ENCODE measurements at places on chromosomes 3 and 15. TPM values are rescaled to one million over a fixed set of nuclear protein-coding genes. Genes with fewer than 3 reads are reported as not detected.

DNA sequence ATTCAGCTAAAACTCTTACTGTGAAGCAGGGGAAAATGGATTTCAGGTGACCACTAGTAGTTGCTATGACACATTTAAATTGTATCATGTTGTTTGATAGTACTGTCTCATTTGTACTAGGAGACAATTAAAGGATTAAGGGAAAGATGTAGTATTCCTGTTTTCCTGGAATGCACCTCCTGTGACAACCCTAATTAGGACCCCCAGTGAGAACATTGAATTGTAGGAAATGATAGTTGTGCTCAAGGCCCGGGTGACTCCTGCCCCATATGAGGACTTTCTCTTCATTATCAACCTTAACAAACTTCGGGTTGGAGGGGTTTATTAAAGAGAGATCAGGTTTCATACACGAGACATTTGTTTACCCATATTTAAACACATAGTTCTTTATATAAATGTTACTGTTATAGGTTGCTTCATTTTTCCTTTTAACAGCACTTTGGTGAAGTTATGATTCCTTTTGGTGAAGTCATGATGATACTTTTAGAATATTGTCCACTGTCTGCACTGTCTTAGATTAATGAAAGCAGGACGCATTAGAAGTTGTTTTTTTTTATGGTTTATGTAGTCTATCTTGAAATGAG, 392.6 kb upstream of the NAALADL2 start:
- no peaks in the 10 kb centered on the region for H3K27me3 ChIP-seq
- no peak overlapping the region for H3K27ac ChIP-seq
- DNase-seq = no peak
- no peaks in the 10 kb centered on the region for H3K4me1 ChIP-seq
- no peak overlapping the region for H3K4me3 ChIP-seq
- no peaks in the 10 kb centered on the region for H3K36me3 ChIP-seq

DNA sequence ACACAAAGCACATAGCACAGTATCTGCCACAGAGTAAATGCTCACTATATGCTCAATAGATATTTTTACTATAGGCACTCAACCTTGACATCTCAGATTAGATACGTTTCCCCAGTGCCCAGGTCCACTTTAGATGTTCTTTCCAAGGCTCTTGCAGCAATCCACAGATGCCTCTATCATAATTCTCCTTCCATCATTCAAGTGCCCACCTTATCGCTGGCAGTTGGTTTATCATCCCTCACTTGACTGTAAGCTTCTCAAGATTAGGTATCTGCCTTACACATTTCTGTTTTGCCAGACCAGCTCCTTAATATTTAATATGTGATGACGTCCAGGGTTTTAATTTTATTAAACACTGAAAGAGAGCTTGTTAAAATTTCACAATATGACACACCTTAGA, 8.6 kb downstream of the NCEH1 start:
- H3K4me3 ChIP-seq = no peak overlapping the region
- no peaks in the 10 kb centered on the region for H3K27me3 ChIP-seq
- DNase-seq = no peak
- H3K27ac ChIP-seq = no peak overlapping the region
- H3K36me3 ChIP-seq = no peaks in the 10 kb centered on the region

- DNase-seq = no peak
- H3K27ac ChIP-seq = peak overlapping the region; percentile 100
- no peaks in the 10 kb centered on the region for H3K27me3 ChIP-seq
- peak overlapping the region; percentile 98 for H3K4me3 ChIP-seq
- peaks cover 38% of the 10 kb centered on the region for H3K4me1 ChIP-seq
These were observed 3.4 kb downstream of the TSC22D2 start for GRCh38 chr3:150411546-150411945.

GRCh38 chr3:110814170-110815007, 257.2 kb upstream of the NECTIN3 start:
- no peaks in the 10 kb centered on the region for H3K27me3 ChIP-seq
- peaks cover 41% of the 10 kb centered on the region for H3K4me1 ChIP-seq
- DNase-seq = peak; percentile 43
- H3K4me3 ChIP-seq = peak overlapping the region; percentile 8
- peak overlapping the region; percentile 76 for H3K27ac ChIP-seq

- H3K27ac ChIP-seq = no peak overlapping the region
- no peaks in the 10 kb centered on the region for H3K36me3 ChIP-seq
- H3K4me1 ChIP-seq = peaks cover 8% of the 10 kb centered on the region
These were observed 273.6 kb downstream of the SHOX2 start for GRCh38 chr3:157832588-157832987.

- H3K4me3 ChIP-seq = no peak overlapping the region
- no peak overlapping the region for H3K27ac ChIP-seq
- no peaks in the 10 kb centered on the region for H3K27me3 ChIP-seq
- H3K4me1 ChIP-seq = no peaks in the 10 kb centered on the region
These were observed 503.9 kb downstream of the MAGI1 start for GRCh38 chr3:65534805-65535204.

GRCh38 chr15:100856867-100857266, 22.8 kb upstream of the ALDH1A3 start:
- peaks cover 3% of the 10 kb centered on the region for H3K4me1 ChIP-seq
- no peak overlapping the region for H3K27ac ChIP-seq

DNA sequence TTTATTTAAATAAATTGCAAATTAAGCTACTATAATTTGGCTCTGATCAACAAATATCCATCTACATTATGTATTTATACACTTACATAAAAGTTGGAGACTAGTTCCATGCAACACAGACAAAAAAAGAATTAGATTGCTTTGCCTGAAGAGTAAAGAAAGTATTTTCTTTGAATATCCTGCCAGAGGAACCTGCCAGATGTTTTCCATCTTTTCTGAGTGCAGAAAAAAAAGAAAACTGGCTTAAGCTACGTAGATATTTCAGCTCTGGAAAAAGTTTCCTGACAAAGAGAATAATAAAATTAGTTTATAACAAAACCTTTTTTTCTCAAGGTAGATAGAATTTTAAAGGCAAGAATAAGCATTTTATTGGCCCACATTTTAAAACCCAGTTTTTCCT, 607.5 kb upstream of the NAALADL2 start:
- DNase-seq = no peak
- no peak overlapping the region for H3K27ac ChIP-seq
- no peaks in the 10 kb centered on the region for H3K27me3 ChIP-seq
- no peak overlapping the region for H3K4me3 ChIP-seq

DNA sequence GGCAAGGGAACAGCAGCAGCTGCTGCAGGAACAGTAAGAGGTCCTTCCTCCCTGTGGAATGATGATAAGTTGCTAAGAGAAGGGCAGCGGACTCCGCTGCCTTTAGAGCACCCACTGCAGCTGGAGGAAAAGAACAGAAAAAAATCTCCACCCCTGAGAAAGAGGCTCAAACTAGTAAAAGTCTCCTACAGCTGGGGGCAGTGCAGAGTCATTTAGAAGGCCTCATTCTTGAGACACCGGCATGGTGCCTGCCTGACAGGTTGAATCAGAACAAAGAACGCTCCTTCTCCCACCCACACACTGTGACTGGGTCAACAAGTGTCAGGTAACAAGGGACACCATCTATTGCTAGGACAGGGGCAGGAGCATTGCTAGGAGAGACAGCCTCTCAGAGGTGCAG, 188.4 kb downstream of the ABHD5 start:
- H3K4me3 ChIP-seq = no peak overlapping the region
- H3K36me3 ChIP-seq = no peaks in the 10 kb centered on the region
- no peaks in the 10 kb centered on the region for H3K27me3 ChIP-seq
- H3K4me1 ChIP-seq = peaks cover 3% of the 10 kb centered on the region

DNA sequence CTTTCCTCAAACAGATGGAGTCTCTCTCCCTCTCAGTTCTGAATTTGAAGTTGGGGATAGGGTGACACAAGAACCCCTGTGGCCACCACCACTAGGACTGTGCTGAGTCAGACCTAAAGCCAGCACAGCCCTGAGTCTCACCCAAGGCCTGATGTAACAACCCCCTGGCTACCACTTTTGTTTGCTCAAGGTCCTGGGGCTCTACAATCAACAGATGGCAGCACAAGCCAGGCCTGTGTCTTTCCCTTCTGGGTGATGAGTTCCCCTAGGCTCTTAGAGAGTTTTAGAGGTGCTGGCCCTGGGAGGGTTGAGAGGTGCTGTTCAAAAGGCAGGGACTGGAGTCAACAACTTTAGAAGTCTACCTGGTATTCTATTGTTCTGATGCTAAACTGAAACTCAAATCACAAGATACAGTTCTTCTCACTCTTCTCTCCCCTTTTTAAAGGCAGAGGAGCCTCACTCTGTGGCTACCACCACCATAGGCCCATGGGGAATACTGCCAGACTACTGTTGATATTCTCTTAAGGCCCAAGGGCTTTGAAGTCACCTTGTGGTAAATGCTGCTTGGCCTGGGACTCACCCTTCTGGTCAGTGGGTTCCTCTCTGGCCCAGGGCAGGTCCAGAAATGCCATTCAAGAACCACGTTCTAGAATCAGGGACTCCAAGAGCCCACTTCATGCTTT, 6.5 kb downstream of the OR5K4 start:
- no peaks in the 10 kb centered on the region for H3K27me3 ChIP-seq
- no peak overlapping the region for H3K27ac ChIP-seq
- no peak for DNase-seq
- H3K36me3 ChIP-seq = no peaks in the 10 kb centered on the region
- no peak overlapping the region for H3K4me3 ChIP-seq

GRCh38 chr15:48458876-48459275, 127.6 kb downstream of the DUT start:
- no peak overlapping the region for H3K4me3 ChIP-seq
- peaks cover 99% of the 10 kb centered on the region for H3K36me3 ChIP-seq

- H3K27ac ChIP-seq = no peak overlapping the region
- H3K4me3 ChIP-seq = no peak overlapping the region
- no peak for DNase-seq
These were observed 53.6 kb downstream of the TASOR start for GRCh38 chr3:56629451-56629850.

DNA sequence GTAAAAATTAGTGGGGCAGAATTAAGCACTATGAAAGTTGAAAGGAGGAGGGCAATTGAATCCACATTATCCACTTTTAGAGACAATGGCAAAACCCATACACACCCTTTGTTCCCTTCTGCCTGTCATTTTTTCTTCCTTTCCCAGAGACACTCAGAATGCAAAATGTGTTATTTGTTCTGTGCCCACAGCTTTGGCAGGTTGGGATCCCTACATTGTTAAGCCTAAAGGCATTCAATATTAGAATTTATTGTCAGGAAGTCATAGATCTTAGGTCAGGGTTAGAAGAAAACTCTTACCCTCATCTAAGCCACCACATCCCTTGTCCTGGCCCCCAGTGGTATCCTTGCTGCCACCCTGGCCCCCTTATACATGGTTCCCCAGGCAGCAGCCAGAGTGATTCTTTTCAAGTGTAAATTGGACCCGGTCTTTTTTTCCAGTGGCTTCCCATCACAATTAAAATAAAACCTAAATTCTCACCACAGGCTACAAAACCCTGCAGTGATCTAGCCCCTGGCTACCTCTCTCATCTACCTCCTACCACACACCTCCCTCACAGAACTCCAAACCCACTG, 470.1 kb upstream of the ATP11B start:
- DNase-seq = no peak
- no peaks in the 10 kb centered on the region for H3K4me1 ChIP-seq
- no peak overlapping the region for H3K27ac ChIP-seq
- no peak overlapping the region for H3K4me3 ChIP-seq

DNA sequence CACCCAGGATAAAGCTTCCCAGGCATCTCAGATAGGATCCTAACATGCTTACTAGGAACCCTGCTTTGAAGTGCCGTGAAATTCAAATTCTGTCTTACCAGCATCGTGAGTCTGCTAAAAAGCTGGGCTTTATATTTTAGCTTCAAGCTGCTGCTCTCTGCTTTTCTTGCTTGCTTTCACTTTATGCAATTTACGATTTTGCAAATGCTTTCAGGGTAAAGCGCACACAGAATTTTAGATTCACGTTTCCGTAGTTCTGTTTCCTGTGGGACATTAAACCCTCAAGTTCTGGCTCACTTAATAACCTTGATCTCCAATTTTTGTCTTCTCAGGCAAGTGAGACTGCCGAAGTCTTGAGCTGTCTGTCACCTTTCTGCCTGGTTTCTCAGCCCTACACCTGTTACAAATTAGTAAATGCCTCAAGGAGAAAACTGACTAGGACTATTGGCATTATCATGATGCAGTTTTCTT, 170.5 kb upstream of the TGFBR2 start:
- peak overlapping the region; percentile 3 for H3K4me3 ChIP-seq
- no peaks in the 10 kb centered on the region for H3K27me3 ChIP-seq
- H3K36me3 ChIP-seq = no peaks in the 10 kb centered on the region
- H3K4me1 ChIP-seq = peaks cover 28% of the 10 kb centered on the region
- no peak overlapping the region for H3K27ac ChIP-seq
- DNase-seq = no peak

DNA sequence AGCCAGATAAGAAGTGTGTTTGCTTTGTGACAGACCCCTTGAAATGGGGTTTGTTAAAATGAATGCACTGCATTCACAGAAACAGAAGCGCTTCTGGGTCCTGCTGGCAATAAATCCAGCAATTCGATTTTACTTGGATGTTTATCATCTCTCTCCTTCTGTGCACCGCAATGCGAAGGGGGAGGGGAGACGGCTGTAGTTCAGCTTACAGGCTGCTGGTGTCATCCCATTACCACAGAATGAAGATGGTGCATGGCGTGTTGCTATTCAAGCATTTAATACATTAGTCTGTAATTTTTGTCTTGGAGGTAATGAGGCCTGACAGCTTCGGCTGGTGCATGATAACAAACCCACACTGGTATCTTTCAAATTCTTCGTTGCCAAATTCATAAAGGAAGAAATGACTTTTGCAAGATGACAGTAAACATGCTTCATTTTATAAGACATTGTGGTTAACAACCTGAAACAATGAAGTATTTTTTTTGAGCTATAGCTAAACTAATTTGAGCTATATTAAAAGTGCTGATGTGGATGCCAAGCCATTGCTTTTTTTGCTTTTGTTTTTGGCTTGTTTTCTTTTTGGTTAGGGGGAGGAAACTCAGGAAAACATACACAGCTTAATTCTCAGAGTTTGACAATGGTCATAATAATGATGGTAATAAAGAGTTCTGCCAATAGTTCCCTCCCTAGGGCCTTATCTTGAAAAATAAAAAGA, 418.3 kb downstream of the OTOL1 start:
- H3K27ac ChIP-seq = peak overlapping the region; percentile 62
- peak; percentile 58 for DNase-seq
- peaks cover 21% of the 10 kb centered on the region for H3K4me1 ChIP-seq

DNA sequence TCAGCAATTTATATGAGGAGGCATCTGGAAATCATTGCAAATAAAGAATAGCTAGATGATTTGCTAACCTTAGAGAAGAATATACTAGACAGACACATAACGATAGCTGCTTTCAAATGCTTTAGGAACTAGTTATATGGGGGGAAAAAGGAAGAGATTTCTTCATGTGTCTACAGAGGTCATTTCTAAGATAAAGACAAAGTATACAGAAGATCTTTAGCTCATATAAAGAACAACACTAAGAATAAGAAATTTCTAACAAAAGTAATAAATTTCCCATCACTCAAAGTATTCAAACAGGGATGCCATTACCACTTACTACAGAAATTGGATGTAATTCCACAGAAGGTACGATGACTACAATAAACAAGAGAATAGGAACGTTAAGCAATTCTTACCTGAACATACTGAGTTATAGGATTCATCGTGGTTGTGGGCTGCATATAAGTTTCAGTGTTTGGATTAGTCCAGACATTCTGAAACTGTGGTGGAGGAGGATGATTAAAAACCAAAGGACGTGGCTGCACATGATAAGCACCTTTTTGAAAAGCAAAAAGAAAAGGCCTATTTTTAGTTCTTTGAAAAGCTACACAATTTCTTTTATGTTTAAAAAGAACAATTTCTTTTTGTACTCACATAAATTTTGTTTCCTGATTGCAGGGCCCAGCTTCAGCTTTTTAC, 8.7 kb downstream of the DAZL start:
- no peak overlapping the region for H3K27ac ChIP-seq
- no peak overlapping the region for H3K4me3 ChIP-seq
- DNase-seq = no peak
- no peaks in the 10 kb centered on the region for H3K36me3 ChIP-seq

The CD276 gene
- 154 TPM for total RNA-seq

The LRTM1 gene
- not detected for total RNA-seq

The ZNF860 gene
- total RNA-seq = 0.59 TPM

The FOXB1 gene
- total RNA-seq = not detected

The SH3GL3 gene
- 0.29 TPM for total RNA-seq

The NR2E3 gene
- under 0.01 TPM for total RNA-seq

The EHHADH gene
- total RNA-seq = 3.2 TPM

Measured in osteoblast (primary cell).